GM18507 (cell line): ENCODE measurements at places on chromosomes 6 and 20.

GRCh38 chr20:60224914-60225313 is 266.7 kb downstream of the CDH26 start:
- no peak for DNase-seq

DNA sequence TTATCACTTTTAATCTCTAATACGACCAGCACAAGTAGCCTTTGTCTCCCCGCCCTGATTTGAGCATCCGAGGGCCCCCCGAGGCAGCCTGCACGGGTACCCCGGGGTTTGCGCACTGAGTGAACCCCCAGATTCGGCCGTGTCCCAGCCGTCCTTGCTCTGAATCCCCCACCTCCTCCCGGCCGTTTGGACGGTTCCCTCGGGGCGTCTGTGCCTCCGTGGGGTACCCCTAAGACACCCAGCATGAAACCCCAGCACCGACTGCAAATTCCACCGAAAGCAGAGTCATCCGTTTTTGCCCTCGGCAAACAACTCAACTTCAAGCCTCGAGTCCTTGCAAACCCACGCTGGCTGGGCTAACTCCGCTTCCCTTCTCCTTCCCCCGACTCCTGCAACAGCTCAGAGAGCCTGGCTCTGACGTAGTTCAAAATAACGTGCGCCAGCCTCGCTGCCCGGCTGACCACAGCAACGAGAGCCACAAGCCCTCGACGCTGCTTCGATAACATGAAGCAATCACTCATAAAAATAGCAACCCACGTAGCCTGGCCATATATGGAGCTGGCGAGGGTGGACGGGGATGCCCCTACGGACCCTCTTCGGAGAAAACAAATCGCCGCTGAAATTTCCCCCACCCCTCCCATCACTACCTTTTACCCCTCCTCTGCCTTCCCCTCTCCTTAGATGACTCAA is 764 bp upstream of the SNAP25 start:
- no peak for DNase-seq

DNA sequence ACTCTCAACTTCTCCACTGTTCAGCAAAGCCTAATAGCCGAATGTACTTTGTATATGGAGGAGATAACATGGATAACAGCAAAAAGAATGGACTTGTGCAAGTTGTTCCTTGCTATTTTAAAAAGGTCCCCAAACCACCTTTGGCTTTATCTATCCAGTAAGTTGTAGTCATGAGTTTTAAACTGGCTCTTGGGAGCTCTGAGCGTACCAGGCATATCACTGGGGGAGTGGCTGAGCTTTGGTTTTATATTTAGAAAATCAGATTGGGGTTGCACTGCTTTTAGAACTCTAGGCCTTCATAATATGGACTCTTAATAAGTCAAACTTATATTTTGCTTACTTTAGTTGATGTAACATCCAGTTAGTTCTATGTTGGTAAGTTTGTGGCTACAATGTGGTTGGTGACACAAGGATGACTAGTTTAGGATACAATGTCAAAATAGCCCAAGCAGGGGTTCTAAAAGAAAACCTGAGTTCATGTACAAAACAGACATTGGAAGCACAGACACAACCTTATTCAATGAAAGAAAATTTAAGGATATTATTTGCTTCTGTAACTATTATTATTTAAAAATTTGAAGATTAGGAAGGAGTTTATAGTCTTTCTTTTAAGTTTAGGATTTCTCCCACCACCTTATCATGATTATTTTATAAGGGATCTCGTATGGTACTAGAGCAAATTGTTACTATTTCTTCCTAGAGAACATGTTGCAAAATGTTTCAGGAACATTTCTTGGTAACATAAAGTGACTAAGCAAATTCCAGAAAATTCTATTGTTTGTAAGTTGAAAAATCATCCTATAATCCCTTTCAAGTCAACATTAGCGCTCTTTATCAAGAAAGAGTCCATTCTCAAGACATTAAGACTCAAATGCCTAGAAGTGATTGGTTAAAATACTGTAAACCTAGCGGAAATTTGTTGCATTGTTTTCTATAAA is 165.8 kb upstream of the SUPT3H start:
- DNase-seq: no peak

DNA sequence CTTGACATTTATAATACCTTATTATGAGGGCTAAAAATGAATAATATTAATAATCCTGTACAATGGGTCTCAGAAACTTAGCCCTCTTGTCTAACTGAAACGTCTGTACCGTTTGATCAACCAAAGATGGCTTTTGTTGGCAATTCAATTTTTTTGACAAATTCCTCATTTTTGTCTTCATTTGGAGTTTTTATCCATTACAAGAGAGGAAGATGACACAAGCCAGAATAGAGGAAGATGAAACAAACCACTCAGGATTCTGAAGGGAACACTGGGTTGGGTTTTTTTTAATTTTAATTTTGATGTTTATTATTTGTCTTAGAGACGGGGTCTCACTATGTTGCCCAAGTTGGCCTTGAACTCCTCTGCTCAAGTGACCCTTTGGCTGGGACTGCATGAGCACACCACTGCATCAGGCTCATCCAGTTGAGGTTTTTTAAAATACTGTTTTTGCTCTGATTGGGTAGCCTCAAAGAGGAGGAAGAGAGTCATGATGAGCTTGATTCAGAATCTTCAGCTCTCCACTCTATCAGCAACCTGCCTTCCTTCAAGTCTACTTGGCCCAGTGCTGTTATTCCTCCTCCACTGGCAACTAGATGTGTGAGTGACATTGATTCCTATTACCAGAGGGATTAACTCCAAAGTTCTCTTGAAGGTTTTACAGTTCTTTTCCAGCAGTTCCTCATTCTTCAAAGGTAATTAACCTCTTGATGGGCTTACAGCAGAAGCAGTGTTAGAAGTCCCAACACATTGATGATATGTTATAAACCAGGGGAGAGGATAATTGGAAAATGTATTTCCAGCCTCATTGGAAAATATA is 71.3 kb downstream of the ATXN1 start:
- DNase-seq: no peak

GRCh38 chr6:18293076-18293904 is 29.0 kb upstream of the DEK start:
- DNase-seq: no peak

GRCh38 chr6:142757852-142758628 is 186.9 kb downstream of the HIVEP2 start:
- DNase-seq: no peak

GRCh38 chr6:57307850-57308249 is 9.6 kb upstream of the PRIM2 start:
- no peak for DNase-seq

DNA sequence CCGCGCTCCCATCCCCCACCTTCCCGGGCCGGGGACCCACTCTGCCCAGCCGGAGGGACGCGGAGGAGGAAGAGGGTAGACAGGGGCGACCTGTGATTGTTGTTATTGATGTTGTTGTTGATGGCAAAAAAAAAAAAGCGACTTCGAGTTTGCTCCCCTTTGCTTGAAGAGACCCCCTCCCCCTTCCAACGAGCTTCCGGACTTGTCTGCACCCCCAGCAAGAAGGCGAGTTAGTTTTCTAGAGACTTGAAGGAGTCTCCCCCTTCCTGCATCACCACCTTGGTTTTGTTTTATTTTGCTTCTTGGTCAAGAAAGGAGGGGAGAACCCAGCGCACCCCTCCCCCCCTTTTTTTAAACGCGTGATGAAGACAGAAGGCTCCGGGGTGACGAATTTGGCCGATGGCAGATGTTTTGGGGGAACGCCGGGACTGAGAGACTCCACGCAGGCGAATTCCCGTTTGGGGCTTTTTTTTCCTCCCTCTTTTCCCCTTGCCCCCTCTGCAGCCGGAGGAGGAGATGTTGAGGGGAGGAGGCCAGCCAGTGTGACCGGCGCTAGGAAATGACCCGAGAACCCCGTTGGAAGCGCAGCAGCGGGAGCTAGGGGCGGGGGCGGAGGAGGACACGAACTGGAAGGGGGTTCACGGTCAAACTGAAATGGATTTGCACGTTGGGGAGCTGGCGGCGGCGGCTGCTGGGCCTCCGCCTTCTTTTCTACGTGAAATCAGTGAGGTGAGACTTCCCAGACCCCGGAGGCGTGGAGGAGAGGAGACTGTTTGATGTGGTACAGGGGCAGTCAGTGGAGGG is 2.8 kb downstream of the SOX4 start:
- no peak for DNase-seq

DNA sequence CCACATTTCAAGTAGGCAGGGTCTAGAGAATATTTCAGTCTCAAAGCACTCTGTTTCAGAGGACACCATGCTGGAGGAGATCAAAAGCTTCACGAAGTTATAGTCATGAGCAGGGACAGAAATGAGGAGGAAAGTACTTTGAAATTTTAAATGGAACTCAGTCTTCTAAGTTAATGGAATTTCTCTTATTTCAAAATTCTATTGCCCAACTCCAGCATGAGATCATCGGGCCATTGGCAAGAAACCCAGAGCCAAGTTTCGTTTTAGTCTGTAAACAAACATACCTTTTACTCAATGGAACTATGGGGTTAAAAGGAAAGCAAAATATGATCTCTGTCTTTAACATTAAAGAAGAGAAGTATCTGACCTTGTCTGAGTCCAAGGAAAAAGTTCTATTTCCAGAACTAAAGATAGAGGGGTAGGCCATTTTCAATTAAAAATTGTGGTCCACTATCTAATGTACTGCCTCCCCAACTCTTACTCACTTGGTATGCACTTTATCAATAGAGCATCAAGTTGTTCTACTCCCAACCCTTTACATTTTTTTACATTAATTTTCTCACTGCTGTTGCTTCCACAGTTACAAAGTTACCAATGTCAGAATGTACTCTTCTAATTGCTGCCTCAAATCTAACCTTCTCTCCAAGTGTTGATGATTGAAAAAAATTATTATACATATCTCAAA is 235.3 kb upstream of the NRSN1 start:
- DNase-seq: no peak

- no peak for DNase-seq
Observed at GRCh38 chr20:47719211-47719610, 66.1 kb downstream of the SULF2 start.

DNA sequence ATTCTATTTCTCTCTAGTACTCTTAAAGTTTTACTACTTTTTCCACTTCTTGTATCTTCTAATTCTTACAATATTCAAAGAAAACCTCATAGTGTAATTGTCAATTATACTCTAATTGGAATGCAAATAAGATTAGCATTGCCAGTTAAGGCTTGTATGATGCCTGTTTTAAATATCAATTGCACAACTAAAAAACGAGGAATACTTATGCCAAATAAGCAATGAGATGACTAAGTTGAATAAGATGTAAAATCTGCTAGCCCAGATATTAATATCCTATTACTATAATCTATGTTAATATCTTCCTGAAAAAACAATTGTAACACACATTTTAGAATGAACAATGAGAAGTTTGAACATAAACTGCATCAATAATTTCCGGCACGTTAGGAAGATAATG is 13.3 kb upstream of the AKAP7 start:
- no peak for DNase-seq

DNA sequence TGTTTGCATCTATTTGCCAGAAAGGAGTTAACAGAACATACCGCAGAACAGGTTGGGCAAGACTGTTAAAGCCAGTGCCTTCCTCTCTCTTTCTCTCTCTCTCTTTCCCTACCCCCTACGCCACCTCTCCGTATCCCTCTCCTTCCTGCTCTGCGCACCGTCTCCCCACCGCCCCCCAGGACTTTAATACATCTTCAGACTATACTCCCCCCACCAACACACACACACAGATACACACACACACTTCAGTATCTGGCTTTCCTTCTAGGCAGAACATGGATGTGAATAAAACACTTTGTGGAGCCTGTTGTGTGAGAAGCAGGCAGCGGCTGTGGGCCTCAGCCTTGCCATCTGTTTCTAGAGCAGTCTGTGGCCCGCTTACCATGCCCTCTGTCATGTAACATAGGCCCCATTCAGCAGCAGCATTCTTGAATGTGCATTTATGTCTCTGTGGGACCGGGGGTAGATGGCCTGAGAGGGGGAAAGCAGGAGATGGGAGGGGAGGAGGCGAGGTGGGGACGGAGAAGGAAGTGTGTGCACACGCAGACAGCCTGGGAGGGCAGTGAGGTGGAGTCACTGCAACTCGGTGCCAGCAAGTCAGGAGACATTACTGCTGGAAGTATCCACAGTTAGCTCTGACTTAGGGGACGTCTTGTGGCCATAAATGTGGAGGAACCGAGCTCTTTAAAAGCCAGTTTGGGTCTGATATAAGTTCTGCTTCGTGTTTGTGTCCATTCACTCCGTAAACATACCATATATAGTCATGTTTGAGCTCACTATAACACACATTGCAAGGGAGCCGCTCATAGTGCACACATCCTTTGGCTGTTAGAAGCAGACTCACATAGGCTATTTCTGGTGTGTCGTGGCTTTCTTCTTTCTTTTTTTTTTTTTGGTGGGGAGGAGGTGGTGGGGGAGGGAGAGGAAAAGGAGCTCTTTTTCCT is 38.4 kb downstream of the RREB1 start:
- no peak for DNase-seq

- DNase-seq: no peak
Observed at GRCh38 chr6:164150232-164150631, 735.7 kb downstream of the QKI start.

DNA sequence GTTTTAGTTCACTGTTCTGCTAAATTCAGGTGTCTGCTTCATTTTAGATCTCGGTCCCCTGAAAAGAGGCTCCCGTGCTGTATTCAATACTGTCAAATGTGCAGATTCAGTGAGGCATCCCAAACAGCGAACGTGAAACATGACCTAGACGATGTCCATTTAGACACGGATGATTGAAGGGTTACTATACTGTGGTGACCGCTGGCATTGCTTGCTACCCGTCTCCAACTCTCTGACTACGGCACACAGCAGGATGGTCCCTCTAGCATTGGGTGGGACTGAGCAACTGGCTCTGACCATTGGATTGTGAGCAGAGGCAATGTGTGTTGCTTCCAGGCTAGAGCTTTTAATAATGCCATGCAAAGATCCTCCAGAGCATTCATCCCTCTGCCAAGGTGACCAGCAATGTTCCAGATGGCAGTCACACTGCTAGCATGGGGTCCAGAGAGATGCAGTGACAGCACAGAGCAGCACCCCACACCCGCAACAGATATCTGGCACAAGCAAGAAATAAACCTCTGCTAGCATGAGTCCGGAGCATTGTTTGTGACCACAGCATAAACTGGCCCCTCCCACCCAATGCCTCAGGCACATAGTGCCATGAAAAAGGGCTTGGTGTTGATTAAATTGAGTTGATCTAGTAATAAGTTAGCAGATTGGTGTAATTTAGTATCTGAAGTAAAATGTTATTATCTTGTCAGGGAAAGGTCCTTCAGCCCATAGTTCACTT is 9.0 kb downstream of the METTL24 start:
- no peak for DNase-seq

DNA sequence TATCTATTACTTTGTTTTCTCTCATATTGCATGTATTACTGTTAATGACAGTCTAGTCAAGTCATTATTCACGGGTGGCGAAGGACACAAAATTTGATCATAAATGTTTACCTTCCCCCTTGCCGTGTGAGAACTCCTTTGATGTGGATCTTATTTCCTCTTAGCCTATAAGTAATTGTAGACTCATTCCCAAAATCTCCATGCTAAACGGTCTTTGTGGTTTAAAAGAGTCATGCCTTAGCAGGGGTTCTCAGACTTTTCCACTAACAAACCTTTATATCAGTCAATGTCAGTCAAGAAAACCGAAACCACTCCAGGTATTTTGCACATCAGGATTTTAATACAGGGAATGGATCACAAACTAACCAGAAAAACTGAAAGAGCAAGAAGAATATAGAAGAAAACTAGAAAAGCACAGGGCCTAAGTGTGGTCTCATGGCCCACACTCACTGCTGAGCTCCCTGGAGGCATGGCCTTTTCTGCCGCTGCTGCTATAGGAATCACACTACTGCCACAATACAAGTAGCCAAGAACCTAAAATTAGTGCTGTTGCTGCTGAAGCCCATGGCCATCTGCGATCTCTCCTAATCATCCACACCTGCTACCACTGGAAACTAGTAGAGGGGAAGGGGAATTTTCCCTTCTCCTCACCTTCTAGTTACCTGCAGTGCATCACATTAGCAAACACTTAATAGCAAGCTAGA is 186.0 kb upstream of the POU3F2 start:
- DNase-seq: no peak

GRCh38 chr6:142716097-142716496 is 228.9 kb downstream of the HIVEP2 start:
- no peak for DNase-seq
